ENCODE measurements at places on chromosomes 4 and X.

DNA sequence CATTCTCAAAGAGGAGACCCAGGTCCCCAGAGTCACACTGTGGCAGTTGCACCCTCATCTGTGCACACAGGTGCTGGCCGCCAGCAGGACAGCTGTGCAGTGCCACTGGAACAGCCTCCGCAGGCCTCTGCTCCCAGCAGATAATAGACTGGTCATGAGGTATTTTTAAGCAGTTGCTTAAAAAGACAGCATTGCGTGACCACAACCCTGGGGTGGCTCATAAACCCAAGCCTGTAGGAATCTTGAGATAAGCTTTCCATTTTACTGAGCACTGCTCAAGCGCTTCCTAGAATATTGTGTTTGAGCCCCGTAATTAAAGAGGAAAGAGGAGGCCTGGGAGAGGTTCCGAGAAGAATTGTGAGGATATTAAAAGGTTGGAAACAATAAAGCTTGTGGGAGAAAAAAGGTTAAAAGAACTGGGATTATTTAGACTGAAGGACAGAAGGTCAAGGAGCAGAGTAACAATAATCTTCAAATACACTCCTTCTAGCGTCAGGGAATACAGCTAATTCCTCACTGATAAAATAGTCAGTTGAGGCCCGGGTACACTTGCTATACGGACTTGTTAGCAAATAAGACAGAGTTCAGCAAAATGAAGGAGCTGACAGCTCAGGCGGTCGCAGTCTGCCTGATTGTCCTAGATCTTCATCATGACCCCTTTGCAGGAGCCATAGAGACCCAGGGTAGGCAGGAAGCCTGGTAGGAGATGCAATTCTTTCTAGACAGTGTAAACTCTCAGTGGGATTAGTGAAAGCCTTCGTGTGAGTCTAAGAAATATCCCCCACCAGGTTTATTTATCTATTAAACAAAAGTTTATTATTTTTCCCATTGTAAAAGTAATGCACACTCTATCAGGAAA is 86.2 kb upstream of the KIT start:
- no peak for DNase-seq

GRCh38 chr4:180434131-180434895 is 1808.9 kb upstream of the TENM3 start:
- DNase-seq: no peak

DNA sequence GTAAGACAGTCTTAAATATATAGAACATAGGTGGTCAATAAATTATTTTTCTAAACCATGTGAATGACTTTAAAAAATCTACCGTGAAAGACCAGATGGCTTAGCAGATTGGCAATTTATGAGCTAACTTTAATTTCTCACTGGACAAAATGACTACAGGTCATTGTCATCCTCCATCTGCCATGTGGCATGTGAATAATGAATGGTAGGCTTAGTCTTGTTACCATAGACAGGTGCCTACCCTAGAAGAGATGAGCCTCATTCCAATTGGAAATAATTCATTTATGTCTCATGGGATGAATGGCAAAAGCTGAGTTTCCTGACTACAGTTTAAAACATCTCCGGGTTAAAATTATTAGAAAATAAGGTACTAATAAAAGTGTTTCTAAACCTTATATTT is 1043.3 kb downstream of the FAT4 start:
- DNase-seq: no peak

DNA sequence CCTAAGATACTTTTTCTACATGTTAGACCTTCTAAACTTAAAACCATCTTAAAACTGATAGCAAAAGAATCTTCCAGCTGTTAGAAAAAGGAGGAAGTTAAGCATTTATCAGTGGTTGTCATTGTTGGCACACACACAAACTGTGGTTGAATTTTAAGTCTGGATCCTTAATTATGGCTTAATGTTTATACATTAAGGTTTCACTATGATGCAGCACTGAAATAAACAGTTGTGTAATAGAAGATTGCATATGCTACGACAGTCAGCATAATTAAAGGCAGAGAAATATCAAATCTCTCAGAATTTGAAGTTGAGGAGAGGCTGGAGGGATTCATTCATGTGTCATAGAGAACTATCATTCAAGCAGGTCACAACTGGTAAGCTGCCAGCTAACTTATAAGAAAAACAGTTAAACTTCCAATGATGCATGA is 32.3 kb downstream of the ADGRA3 start:
- no peak for DNase-seq

- DNase-seq: no peak
Observed at GRCh38 chr4:39846705-39847104, 131.0 kb downstream of the PDS5A start.

DNA sequence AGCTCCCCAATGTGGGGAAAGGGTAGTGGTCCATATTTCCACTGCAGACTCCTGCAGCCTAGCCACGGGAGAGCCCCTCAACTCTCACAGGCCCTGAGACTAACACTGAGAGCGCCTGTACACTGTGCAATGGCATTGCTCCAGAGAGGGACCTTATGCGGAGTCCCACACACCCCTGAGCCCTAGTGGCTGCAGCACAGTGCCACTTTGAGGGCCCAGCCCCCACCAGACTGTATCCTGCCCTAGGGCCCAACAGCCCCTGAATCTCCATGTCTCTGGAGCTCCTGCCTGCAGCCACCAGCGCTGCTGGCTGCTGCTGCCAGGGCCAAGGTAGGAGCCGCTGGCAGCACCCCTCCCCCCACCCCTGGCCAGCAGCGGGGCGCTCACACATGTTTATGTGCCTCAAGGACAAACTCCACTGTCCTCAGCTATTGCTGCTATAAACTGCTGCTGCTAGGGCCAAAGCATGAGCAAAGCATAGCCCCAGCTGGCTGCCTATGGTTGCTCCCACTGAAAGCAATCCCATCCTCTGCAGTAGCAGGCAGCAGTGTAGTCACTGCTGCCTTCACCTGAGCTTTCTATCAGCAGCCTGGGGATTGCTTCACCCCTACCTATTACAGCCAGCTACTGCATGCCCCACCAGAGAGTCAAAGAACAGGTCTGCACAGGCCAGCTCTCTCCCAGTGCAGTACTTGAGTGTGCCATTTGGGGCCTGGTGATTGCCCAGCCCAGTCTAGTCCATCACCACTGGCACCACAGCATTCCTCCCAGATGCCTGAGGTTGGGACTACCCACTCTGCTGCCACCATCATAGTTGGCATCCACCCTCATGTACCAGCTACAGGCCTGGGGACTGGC is 24.3 kb downstream of the TMEM154 start:
- DNase-seq: no peak

DNA sequence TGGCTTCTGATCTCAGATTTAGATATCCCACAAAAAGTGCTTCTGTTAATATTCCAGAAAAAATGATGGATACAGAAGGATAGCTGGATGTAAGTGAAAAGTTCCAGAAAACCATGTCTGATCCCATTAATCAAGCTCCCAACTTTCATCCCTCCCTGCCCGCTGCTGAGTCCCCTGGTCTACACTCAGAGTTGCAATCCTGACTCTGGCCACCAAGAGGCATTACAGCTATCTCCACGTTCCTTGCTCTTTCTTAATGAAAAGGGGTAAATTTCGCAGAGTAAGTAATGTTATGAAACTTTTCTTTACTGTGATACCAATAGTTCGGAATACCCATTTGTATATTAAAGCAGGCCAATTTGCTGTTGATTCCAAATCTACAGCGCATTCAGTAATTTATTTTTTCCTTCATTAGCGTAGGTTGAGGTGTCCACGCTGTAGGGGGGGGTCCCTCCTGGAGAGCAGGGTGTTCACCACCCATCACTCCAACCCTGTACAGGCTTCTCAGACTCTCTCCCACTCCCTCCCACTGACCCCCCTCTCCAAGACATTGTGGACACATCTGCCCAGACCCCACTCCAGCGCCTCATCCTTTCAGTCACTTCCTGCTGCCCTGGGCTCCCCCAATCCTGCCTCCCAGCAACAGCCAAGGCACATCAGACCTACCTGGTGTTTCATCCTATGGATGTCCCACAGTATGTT is 55.1 kb downstream of the RAB40A start:
- DNase-seq: no peak

DNA sequence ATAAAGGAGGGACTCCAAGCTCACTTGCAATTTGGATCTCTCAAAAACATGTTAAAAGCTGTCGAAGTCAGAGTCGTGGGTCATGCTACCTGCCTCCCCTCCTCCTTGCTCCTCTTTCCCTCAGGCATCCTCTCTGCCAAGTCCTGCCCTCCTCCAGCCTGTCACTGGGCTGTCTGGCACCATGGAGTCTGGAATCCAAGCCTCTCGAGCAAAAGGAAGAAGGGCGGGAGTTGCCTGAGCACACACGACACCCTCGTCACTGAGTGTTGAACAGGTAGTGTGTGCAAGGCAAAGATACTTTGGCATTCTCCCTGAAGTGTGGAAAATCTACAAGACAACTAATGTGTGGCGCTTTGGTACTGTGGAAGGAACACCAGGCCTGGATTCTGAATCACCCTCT is 62.2 kb downstream of the HAUS3 start:
- DNase-seq: no peak

DNA sequence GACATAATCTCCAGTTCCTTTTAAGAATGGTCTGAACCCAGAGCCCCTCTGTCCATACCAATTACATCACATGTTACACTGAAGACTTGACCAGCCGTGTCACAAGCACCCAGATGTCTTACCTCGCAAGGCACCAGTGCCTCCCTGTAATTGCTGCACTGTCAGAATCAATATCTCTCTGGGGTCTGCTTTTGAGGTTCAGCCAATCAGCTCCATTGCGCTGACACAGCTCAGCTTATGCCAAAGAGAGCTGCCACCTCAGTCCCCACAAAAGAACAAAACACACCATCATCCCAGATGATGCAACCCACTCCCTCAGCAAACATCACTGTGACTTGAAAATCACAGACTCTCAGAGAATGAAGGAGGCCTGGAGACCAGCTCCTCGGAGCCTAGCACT is 82.5 kb upstream of the SORBS2 start:
- no peak for DNase-seq

- DNase-seq: no peak
Observed at GRCh38 chr4:53484911-53485657, 106.2 kb downstream of the LNX1 start.

DNA sequence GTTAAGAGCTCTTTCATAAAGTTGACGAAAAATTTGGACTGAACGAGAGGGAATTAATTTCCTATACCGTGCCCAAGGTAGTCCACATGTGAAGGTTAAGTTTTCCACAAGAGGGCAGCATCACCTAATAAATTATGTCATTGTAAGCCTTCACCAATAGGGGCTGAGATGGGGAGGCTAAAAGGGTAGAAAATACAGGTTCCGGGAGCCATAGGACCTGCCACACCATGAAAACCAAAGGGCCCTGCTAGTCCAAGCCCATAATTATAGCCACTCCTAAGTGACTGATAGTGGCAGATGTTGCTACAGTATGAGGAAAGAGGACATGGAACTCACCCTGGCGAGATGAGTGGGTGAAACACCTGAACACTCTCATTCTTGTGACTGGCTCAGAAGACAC is 122.2 kb downstream of the SHROOM4 start:
- no peak for DNase-seq

- DNase-seq: no peak
Observed at GRCh38 chr4:143402776-143403552, 66.3 kb downstream of the GAB1 start.

GRCh38 chr4:36165631-36166005 is 78.7 kb downstream of the ARAP2 start:
- no peak for DNase-seq

GRCh38 chrX:78886550-78886949 is 58.6 kb upstream of the P2RY10 start:
- no peak for DNase-seq

- no peak for DNase-seq
Observed at GRCh38 chr4:38601244-38601915, 62.6 kb upstream of the KLF3 start.

DNA sequence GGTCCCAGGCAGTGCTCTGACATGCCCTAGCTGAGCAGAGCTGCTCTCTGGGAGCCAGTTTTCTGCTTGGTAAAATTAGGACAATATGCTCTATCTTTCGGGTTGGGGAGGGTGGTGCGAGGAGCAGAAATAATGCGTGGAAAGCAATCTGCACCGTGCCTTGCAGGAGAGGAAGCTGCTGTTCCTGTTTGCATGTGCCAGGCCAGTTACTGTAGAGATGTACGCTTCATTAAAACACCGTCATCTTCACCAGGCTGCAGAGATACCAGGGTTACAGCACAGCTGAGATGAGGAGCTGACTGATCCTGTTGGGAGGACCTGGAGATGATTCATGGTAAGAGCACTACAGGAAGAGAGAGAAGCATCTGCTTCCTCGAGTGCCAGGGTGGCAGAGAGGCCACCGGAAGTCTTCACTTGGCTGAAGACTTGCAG is 29.5 kb upstream of the IRF2 start:
- DNase-seq: no peak

GRCh38 chrX:17741123-17741511 is 3.8 kb downstream of the SCML1 start:
- DNase-seq: no peak

GRCh38 chrX:37348231-37348970 is 763 bp upstream of the PRRG1 start:
- no peak for DNase-seq

- DNase-seq: no peak
Observed at GRCh38 chrX:115363372-115363771, 73.9 kb downstream of the LUZP4 start.

GRCh38 chr4:171266671-171267070 is 546.5 kb upstream of the GALNTL6 start:
- DNase-seq: no peak

- no peak for DNase-seq
Observed at GRCh38 chr4:3305610-3306371, 13.0 kb downstream of the RGS12 start.

DNA sequence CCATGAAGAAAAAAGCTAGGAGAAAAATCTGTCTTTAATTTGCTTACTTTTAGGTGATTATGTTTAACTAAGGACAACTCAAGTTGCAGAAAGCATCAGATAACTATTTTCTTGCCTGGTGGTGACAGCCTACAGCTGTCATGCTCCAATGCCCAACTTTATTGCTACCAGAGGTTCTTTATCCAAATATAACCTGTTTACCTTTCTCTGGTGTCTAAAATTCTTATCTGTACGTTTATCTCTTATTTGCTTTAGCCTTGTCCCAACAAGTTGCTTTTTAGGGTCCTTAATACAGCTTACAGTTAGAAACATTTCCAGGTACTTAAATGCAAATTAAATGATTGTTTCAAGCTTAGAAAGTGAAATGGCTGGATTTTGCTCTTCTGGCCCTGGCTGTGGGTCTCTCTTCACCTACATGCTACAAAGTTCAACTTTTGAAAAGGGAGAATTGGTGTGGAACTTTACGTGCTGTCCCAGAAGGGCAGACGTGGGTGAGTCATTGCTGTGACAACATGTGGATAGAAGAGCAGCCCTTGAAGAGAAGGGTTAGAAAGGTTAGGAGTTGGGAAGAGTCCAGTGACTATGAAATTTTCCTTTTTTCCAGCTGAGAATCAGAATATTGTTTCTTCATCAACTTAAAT is 60.7 kb downstream of the HPGD start:
- DNase-seq: no peak

GRCh38 chr4:82519776-82520175 is 42.0 kb downstream of the TMEM150C start:
- DNase-seq: no peak

GRCh38 chr4:171929477-171929876 is 116.3 kb downstream of the GALNTL6 start:
- no peak for DNase-seq

Measured in stimulated activated CD4-positive, alpha-beta T cell treated with anti-CD3 and anti-CD28 coated beads, Interleukin-4, amount 100 ng/mL, for 4 hours (primary cell).